NCI-H510A (cell line): ENCODE measurements at places on chromosomes 4 and X.

- DNase-seq = no peak
Observed at GRCh38 chr4:77579406-77580076, 26.1 kb upstream of the CXCL13 start.

DNA sequence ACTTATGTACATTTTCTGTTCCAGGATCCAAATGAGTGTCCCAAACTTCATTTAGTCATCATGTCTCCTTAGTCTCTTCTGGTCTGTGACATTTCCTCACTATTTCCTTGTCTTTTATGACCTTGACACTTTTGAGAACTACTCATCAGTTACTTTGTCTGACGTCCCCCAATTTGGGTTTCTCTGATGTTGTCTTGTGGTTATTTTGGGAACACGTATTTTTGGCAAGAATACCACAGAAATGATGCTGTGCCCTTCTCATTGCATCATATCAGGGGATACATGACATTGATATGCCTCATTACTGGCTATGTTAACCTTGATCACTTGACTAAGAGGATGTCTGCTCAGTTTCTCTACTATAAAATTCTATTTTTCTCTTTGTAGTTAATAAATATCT, 308.8 kb downstream of the ZNF674 start:
- DNase-seq = no peak

GRCh38 chrX:134247492-134247891, 10.5 kb downstream of the CCDC160 start:
- DNase-seq = no peak

DNA sequence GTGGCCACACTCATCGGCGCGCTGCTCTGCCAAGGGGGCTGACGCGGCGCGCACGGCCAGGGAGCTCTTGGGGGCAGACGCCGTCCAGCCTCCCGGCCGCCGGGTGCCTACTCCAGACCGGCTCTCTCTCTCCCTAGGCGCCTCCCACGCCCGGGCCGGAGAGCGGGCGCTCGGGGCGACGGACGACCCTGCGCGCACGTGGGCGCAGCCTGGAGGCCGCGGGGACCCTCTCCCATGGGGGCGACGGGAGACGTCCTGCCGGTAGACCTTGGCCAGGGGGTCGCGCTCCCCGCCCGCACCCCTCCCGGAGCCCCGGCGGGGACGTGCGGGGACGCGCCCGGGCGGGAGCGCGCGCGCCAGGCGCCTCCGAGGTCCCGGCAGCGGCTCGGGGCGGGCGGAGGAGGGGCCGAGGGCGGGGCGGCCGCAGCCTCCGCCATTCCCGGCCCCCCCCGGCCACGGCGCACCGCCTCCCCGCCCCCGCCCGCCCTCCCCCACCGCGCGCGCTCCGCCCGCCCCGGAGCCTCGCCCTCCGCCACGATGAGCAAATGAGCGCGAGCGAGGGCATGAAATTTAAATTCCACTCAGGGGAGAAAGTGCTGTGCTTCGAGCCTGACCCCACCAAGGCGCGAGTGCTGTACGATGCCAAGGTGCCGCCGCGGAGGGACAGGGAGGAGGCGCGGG, at the start of gene MSL3:
MSL3 (plus strand) TSS at position 519 of the 681 bp plus-strand sequence; CDS start at position 546, 27 bp downstream.
- peak; percentile 58 for DNase-seq

- DNase-seq = no peak
Observed at GRCh38 chr4:123569541-123569940, 172.9 kb downstream of the SPRY1 start.

DNA sequence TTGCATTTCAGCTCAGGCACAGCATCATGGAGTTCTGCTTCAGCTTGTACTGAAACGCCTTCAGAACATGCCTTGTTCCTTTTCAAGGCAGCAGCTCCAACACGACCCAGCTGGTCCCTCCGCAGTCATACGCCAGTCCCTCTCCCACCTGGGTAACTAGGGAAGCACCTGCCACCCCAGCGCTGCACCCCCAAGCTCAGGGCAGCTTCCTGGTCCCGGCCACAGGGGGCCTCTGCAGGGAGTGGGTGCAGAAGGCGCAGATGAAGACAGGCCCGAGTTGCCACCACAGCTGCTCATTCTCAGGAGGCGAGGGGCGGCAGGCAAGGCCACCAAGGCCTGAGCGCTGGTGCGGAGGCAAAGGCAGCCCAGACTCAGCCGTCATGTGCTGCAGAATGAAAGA, 21.8 kb downstream of the WDR1 start:
- DNase-seq = no peak

DNA sequence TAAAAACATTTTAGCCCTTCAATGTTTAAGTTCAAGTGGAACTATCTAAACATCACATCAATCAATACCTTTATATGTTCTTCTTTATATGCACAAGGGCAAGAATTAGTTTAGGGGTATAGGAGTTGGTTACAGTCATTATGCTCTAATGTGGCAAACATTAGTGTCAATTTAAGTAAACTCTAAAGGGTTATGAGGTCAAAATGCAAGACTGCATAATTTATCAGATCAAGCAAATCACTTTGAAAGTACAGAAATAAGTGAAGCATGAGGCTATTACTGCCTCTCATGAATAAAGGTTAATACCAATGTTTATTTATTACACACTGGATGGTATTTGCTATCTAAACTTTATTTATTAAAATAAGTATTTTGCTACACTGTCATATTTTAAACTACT, 59.7 kb downstream of the MAB21L2 start:
- no peak for DNase-seq

DNA sequence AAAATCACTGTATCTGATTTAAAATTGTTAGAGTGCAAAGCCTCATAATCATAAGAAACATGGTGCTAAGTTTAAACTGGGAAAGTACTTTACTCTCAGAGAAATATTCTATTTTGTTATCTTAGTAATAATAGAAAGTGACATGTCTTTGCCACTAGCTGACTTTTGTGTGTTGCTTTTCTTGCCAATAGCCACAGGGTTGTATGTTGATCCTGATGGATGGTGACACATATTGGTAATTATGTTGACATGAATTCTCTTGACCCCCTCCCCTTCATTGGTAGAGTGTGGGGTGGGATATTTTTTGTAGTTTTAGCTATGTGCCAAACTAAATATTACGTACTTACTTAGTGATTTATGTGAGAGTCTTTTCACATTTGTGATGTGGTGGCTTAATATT, 103.1 kb upstream of the MAP9 start:
- DNase-seq = no peak

GRCh38 chrX:19440713-19441112, 74.6 kb downstream of the MAP3K15 start:
- DNase-seq = no peak

- no peak for DNase-seq
Observed at GRCh38 chr4:189504220-189504619, 436.5 kb upstream of the FRG1 start.

DNA sequence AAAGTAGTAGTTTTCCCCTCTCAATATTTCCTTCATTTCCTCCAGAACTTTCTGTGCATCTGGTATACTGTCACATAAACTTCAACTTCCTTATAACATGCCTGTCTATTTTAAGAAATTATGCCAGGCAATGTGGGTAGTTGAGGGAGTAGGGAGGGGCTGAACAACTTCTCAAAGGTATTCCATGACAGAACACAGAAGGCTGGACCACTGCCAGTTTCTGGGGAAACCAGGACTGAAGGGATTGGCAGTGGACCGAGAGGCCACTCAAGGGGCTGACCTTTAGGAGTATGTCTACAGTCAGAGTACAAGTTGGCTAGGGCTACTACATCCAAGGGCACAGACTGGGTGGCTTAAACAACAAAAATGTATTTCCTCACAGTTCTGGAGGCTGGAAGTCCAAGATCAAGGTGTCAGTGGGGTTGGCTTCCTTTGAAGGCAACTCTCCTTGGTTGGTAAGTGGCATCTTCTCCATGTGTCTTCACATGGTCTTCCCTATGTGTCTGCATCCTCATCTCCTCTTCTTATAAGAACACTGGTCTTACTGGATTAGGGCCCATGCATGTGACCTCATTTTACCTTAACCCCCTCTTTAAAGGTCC, 6.9 kb downstream of the SH3RF1 start:
- no peak for DNase-seq

- no peak for DNase-seq
Observed at GRCh38 chr4:92184566-92184965, 119.2 kb upstream of the GRID2 start.

DNA sequence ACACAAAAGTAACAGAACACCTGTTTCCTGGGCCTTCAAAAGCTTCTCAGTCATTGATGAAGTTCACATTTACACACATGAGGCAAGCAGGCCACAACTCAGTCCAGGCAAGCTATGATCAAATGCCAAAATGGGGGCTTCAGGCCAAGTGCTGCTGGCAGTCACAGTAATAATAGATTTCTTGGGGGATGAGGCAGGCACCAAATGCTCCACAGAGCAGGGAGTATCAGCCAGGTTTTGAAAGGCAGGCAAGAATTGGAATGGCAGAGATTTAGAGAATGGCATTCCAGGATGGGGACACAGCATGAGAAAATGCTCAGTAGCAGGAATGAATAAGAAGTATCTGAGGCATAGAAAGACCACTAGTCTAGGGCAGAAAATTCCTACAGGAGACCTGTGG, 52.8 kb downstream of the GRIA3 start:
- no peak for DNase-seq

DNA sequence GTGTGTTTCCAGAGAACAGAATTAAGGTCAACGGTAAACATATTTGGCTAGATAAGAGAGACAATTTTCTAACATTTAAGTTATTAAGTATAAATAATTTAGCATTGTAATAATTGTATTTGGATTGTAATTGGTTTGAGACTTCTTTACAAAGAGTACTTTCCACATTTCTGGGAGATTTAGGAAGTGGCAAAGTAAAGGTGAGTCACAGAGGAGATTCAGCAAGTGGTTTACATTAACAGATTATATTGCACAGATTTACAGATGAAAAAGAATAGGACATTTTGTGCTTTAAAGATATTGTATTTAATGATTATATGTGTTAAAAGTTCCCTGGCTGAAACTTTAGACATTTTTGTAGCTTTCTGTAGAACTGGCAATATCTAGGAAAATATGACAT, 584.4 kb upstream of the AADAT start:
- DNase-seq = no peak

GRCh38 chr4:15894921-15895916, 43.3 kb downstream of the FGFBP1 start:
- no peak for DNase-seq

GRCh38 chr4:3330707-3331106, 37.9 kb downstream of the RGS12 start:
- DNase-seq = no peak

- DNase-seq = no peak
Observed at GRCh38 chr4:168928875-168929274, 81.2 kb downstream of the CBR4 start.

DNA sequence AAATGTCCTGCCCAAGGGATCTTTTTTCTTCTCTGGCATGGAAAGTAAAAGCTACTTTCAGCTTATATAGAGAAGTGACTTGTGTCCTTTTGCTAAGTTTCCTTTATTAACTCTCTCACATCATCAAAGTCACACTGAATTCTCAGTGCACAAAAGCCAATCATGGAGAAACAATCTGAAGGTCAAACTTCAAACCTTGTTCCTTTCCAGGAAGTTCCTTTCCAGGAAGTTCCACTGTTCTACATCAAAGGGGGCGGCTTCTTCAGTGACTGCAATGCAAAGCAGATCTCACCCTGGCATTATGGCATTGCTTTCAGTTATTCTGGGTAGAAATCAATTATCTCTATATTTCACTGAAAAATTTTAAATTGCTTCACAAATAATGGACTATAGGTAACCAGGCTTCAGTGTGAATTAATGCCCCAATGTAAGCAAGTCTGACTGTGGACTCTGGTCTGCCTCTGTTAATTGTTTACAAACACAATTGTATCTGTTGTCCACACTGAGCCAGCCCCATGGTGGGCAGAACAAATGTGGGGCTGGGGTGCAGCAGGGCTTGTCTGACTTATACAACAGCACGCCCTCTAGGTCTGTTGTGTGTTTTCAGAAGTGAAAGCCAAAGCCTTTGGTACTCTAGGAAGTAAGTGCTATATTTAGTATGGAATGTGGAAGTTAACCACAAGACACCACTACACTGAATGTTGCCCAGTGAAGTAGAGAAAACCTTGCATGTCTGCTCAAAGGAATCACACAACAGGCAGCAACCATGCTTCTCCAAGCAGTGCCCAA, 98.8 kb downstream of the CDS1 start:
- no peak for DNase-seq

GRCh38 chr4:145347684-145348083, 134.0 kb upstream of the SMAD1 start:
- DNase-seq = no peak

- DNase-seq = no peak
Observed at GRCh38 chrX:149060921-149061320, 444.2 kb downstream of the IDS start.

GRCh38 chrX:125378205-125378604, 58.5 kb downstream of the TEX13C start:
- DNase-seq = no peak
